Stimulated activated CD4-positive, alpha-beta T cell treated with anti-CD3 and anti-CD28 coated beads, TNF-alpha, amount 100 ng/mL, for 4 hours (primary cell): ENCODE measurements at places on chromosomes 4 and X.

DNA sequence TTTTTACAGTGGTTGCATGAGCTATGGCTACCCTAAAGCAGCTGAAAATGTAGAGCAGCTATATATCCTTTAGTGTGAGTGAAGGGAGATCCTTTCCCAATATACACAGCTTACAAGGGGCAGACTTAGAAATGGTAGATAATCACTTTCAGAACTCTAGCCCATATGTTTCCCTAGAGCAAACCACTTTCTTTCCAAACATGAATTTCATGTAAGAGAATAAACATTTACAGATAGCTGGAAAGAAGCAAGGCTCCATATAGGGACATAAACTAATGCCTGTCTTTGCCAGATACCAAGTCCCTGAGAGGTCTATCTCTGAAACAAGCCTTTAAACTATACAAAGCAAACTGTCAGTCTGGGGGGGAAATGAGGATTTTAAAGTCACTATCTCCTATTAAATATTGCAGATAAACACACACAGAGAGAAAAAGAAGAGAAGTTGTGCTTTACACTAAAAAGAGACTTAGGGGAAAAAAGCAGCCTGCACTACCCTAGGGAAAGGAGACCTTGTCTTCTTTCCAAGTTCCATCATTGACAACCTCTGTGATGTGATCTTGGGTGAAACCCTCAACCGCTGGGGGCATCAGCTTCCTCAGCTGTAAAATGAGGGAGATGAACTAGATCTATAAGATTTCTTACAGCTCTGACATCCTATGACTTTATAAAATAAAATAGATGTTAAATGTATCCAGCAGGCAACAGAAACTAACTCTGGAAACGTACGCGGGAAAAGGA lies 73.6 kb downstream of the TMEM156 start:
- no peak for DNase-seq

GRCh38 chrX:40671126-40671525 lies 23.8 kb upstream of the CXorf38 start:
- DNase-seq: no peak

- no peak for DNase-seq
Measured at GRCh38 chrX:96407072-96407471, 277.6 kb upstream of the DIAPH2 start.

- DNase-seq: no peak
Measured at GRCh38 chr4:51853027-51853682, 10.2 kb downstream of the DCUN1D4 start.

DNA sequence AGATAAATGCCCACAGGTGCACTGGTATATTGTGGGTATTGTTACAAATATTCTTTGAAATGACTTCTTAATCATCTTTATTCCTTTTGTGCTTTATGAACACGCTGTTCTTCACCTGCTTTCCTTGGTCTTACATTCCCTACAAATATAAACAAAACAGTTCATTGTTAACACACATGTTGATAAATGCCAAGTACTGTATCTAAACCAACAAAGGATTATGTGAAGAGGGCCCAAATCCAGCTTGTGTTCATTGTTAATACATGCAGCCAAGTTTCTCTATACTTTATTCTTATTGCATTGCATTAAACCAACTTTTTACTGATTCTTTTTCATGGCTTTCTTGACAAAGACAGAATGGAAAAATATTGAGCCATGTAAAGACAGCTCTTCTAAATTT lies 42.8 kb downstream of the AREG start:
- DNase-seq: no peak

DNA sequence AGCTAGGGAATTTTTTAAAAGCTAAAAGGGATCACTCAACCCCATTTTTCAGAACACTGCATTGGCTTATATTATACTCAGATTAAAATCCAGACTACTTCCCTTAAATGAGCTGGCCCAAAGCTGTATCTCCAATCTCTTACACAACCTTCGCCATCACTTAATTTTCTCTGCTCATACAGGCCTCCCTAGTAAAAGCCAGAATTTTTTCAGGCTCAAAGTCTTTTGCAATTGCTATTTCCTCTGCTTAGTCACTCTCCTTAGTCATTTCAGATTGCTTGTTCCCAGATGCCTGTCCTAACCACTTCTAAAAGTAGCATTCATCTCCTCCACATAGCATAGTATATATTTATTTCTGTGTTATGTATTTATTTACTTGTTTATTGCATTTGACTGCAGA lies 1587.9 kb upstream of the ADGRL3 start:
- no peak for DNase-seq
